NCI-H187 treated with DMSO at 0.1 percent for 48 hours (cell line): ENCODE measurements at places on chromosomes 3 and 15.

DNA sequence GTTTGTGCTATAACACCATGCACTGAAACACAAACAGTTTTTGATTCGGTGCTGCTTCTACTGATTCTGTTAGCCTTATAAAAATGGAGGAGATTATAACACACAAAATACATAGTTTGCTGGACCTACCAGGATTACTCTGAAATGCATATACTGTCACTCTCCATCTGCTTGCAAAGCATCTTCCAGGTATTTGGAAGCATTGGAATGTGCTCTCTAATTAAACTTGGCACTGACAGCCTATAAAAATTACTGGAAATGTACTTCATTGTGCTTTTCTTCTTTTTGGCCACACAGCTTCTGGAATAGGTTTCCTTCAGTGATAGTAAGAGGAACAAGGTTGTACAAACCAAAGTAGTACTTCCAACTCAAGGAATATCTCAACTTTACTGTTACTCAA, 376.1 kb downstream of the UNC13C start:
- no peak for DNase-seq

GRCh38 chr15:63292771-63293170, 15.4 kb downstream of the APH1B start:
- DNase-seq, result no peak

DNA sequence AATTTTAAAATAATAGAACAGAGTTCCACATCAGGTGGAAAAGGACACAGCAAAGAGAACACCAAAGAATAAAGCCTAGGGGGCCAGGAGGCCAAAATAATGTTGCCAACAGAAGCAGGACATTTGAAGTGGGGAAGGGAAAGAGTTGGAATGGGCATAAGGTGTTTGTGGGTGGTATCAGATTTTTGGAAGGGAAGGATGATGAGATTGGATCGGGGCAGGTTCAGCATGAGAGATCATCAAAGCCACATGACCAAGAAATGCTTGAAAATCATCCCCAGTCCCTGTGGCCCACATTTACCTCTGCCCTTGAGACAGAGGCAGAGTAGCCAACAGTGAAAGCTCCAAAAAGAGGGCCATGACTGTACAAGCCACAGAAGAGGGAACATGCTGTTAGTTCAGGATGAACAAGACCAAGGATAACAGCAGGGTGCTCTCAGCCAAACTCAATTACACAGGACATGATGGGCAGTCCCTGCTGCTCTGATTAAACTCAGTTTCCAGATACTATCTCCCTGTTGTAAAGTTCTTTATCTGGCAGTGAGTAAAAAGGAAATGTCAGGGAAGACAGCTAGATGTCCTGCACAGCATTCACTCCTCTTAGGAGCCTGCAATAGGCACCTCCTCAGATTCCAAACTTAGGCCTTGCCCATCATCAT, 32.5 kb downstream of the RAB27A start:
- no peak for DNase-seq

DNA sequence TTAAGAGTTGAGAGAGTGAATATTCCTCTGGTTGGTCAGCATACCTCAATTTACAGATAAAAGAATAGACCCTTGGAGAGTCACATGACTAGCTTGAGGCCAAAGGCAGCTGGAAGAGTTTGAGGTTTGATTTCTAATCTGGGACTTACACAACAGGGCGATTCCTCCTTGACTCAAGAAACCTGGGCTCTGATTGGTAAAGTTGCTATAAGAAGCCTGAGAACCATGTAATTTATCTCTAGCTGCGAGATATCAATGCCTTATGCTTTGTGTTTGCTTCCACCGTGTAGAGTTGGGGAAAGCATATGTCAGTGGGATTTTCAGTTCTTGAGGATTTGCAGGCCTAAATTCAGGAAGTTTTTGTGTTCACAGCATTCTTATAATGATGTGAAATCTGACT, 206.0 kb downstream of the KLHL25 start:
- no peak for DNase-seq

- no peak for DNase-seq
Observed at GRCh38 chr3:24258727-24259600, 235.7 kb downstream of the THRB start.

DNA sequence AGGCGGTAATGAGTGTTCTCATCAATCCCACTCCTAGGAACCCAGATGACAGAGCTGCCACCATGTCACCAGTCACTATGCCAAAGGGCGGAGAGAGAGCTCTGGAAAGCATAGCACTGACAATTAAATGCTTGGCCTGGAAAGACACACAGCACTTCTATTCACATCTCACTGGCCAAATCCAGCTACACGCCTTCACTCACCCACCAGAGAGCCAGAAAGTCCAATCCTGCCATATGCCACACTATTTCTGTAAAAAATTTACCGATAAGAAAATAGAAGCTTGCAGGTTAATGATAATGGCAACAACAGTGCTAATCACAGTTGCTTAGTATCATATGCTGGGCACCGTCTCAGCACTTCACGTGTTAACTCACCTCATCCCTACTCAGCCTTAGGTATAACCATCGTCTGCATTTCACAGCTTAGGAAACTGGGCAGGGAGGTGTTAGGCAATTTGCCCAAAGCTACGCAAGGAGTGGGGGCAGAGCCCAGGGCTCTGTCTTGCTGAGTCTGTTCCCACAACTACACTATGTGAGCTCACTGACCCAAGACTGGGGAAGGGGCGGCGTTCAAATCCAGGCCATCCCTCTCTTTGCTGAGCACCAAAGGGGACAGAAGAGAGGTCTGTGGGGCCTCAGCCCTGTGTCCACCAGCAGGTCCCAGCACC, 16.5 kb downstream of the KLHL25 start:
- DNase-seq, result no peak

DNA sequence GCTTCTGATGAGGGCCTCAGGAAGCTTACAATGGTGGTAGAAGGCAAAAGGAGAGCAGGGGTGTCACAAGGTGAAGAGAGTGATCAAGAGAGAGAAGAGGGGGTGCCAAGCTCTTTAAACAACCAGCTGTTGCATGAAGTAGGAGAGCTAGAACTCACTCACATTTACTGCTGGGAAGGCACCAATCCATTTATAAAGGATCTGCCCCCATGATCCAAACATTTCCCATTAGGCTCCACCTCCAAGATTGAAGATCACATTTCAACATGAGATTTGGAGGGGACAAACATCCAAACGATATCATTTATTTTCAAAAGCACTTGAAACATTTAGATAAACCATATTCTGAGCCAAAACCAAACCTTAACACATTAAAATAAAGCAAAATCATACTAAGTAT, 26.3 kb downstream of the ANKRD28 start:
- no peak for DNase-seq

GRCh38 chr3:42098171-42098570, 7.0 kb downstream of the TRAK1 start:
- DNase-seq, result no peak

- DNase-seq, result no peak
Observed at GRCh38 chr3:190862209-190863118, at the start of gene GMNC. Gene GMNC, minus strand, starts transcription at chr3:190862694. Its CDS starts 79 bp downstream, at chr3:190862615.

GRCh38 chr3:156577736-156578135, 22.8 kb upstream of the SSR3 start:
- DNase-seq, result no peak

DNA sequence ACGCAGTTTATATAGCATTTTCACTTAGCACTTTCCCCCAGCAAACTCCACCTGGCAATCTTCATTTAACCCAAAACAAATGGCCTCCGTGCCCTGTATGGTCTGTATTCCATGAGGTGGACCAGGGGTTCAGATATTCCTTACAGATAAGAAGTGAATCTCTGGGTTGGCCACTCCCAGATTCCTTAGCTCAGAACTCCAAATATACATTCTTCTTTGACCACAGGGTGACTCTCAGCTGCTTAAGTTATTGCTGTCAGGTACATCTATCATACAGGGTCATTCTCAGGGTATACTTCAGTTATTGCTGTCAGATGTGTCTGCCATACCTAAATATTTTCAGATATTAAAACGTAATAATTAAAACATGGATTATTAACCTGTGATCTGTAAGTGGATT, 229.8 kb downstream of the TBL1XR1 start:
- DNase-seq, result no peak

DNA sequence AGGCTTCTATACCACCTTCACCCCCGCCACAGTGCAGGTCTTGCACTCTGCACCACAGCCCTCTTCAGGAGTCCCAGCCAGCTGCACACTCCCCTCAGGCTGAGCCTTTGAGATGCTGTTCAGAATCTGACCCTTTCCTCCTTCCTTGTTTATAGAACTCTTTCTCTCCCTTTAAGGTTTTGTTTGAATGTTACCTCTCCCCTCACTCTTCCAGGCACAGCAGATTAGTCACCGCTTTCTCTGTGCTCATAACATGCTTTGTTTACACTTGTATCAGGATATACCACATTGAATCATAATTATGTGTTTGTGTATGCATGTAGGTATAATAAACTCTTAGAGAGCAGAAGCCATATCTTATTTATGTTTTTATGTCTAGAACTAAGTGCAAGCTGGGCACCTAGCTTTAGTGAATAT, 168.4 kb upstream of the BCL6 start:
- no peak for DNase-seq

DNA sequence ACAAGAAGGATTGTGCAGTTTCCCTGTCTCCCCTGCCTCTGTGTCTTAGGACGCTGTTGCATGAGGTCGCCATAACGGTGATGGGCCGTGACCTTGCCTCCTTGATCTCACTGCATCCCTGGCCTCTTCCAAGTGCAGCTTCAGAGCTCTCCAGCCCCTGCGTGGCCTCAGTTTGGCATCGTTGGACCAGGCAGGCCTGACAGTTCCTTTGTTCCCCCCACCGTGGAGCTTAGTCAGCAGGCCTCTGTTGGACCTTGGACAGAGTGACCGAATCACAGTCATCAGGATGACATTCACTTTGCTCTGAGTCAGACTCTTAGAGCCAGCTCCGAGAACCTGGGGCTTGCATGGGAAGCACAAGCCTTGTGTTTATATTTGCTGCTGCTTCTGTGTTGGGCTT, 139.4 kb downstream of the OPA1 start:
- no peak for DNase-seq

DNA sequence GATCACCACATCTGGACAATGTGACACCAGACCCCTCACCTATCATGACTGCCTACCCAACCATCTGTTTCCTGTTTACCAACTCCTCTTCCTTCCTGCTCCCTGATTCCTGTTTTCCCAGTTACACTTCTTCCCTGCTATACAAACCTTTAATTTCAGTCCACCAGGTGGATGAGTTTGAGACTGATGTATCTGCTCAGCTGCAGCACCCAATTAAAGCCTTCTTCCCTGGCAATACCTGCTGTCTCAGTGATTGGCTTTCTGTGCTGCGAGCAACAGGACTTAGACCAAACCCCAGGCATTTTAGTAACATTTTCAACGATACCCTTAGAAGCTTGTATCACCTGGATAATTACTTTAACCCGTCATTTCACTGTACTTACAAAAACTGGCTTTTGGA, 968.2 kb upstream of the NR2F2 start:
- no peak for DNase-seq

DNA sequence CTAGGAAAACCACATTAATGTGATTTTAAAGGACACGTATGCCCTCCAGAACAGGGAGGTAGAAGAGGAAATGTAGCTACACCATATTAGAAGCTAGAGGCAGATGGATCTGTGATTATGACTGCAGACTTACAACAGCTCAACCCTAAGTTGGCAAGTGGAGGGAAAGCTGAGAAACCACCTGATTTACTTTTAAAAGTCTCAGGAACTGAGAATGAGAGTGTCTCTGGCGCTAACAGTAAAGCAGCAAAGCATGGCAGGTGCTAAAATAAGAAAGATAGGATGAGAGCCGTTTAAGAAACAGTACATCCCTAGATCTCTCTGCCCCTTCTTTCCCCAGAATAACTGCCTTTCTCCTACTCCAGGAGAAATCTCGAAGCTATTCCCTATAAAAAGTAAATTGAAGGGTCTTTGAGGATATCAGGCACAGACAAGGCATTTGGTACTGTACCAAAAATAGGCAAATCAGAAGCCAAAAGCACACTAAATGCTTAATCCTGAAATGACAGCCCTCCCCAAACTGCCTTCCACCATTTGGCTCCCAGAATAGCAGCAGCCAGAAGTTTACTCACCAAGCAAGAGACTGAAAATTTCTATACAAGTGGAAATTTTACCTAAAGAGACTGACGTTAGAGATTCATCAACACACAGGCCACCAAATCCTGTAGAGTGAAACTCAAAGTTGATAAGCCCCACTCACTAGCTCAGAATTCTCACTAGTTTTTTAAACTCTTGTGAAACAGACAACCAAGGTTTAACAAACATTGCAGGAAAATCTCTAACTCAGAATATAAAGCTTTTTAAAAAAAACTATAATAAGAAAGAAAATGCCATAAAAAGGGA, 34.3 kb upstream of the PARP14 start:
- DNase-seq, result no peak

DNA sequence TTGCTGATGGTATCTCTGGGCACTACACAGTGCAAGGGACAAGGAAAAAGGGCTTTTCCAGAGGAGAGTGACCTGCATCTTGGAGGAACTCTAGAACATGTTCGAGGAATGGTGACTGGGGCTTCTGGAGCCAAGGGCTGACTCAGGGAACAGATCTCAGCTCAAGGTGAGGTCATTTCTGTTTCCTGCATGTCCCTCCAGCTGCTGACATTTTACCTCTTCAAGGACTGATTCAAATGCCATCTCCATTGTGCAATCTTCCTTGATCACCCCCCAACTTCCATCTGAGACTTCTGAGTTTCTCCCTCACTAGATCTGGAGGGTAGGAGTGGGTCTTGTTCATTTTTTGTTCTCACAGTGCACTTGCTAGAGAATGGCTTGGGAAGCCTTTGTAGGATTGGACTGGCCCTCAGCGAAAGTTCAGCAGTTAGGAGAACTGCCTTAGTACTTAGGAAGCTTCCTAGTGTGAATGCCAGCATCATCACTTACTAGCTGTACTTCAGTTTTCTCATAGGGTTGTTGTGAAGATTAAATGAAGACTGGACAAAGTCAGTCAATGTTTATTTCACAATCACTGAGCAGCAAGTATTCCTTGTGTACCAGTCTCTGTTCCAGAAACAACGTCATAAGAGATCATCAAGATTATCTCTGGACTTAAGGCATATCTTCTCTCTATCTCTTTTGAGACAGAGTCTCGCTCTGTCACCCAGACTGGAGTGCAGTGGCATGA, 2.6 kb upstream of the IDH3A start:
- no peak for DNase-seq

- DNase-seq, result peak; percentile 11
Observed at GRCh38 chr3:151156618-151157216, 46.3 kb downstream of the GPR171 start.

GRCh38 chr15:60413231-60413824, 15.5 kb upstream of the ANXA2 start:
- no peak for DNase-seq
